ENCODE measurements at places on chromosomes 7 and 10.
A peak's percentile ranks its signal among the peaks of the same experiment; 100 is the strongest.

DNA sequence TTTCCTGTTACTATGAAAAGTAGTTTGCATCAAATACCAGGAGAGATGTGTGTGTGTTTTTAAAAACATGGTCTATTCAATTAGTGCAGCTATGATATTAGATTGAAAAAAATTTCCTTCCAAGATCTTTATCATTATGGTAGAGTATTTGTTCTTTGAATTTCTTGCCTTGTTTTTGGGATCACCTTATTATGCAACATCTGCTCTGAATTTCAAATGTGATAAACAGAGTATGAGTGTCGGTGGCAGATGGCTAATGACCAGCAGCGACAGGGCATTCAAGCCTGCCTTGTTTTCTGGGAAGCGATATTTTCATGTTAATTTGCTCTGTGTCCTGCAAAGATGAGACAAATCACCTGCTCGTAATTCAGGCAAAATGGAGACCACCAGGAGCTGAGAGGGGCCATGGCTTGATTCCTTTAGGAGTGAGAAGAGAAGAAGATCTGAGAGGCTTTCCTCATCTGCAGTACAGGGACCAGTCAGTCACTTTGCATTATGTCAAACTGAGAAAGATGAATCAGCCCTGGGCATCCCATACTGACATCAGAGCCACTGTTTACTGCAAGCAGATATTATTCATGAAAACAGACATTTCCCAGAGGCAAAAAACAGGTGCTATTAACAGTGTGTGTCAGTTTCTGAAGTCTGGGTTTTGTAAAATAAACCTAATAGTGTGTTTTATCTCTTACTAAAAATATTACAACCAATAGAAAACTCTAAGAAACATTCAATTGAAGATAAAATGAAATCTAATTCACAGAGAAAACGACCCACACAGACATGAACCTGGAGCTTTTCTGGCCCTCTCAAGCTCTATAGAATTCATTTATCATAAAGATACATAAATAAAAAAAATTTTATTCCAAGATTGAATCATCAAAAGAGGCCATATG lies 67.6 kb downstream of the CDK6 start:
- DNase-seq, result peak; percentile 76

DNA sequence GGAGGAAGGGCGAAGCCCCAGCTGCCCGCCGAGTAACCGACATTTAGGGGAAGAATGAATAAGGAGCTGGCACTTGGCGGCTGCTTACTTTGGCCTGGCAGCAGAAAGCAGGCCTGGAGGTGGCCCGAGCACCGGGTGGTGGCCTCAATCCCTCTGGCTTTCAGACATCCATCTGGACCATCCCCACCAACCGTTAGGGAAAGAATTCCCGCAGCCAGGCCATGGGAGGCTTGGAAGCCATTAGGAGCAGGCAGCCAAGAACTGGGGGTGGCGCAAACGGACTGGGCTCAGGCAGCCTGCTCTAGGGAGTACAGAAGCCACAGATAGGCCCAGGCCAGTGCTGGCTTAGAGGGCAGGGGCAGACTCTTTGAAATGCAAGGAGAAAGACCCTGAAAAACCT lies 132.7 kb downstream of the NEURL1 start:
- DNase-seq, result no peak

- no peak for DNase-seq
Measured at GRCh38 chr7:24419077-24419476, 135.1 kb downstream of the NPY start.

DNA sequence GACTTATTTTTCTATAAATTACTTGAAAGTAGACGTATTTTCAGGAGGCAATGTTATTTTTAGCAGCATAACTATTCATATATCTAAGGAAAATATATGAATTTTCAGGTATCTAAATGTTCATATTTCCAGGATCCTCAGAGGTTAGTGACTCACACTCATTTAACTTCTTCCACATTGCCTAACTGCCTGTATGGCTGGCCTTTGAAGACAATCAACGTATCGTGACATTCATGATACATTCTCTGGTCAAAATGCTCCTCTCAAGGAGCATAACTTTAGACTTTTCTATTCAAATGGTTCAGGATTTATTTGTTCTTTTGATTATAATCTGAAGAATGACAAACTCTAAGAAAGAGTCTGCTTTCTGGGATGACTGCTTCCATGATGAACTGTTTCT lies 89.3 kb downstream of the SEMA3C start:
- DNase-seq, result no peak

- DNase-seq, result no peak
Measured at GRCh38 chr7:55070271-55070743, 51.5 kb downstream of the EGFR start.

DNA sequence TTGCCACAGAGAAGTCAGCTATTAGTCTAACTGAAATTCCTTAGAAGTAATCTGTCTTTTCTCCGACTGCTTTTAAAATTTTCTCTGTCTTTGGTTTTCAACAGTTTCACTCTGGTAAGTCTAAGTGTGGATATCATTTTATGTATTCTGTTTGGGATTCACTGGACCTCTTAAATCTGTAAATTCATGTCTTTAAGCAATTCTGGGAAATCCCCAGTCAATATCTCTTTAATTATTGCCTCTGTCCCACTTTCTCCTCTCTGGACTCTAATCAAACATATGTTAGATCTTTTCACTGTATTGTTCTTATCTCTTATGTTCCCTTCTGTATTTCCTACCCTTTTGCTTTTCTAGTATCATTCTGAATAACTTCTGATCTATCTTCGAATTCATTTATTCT lies 29.9 kb downstream of the CFAP43 start:
- DNase-seq, result no peak

DNA sequence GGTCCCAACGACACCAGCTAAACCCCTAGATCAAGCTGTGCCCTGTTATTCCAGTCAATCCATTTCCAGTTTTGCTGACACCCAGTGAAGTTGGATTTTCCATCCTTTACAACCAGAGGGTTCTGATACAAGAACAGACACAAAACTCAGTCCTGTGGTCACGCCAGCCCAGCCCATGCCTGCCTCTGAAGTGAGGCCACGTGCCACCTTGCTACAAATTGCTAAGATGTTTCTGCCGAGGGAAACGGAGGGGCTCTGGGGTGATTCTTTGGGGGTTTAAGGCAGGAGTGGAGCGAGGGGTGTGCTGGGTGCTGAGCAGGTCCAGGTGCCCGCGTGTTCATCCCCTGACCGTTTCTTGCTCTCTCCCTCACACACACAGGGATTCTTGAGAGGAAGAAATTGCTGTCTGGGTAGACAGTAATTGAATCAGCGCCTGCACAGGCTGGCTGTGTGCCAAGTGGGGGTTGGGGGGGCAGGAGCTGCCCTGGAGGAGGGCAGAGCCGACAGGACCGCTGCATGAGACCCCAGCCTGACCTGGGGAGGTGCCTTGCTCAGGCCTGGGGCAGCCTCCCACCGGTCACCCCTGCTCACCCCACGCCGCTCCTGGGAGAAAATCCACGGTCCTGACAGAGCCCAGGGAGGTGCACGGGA lies 38.1 kb downstream of the ADAP1 start:
- peak; percentile 52 for DNase-seq

DNA sequence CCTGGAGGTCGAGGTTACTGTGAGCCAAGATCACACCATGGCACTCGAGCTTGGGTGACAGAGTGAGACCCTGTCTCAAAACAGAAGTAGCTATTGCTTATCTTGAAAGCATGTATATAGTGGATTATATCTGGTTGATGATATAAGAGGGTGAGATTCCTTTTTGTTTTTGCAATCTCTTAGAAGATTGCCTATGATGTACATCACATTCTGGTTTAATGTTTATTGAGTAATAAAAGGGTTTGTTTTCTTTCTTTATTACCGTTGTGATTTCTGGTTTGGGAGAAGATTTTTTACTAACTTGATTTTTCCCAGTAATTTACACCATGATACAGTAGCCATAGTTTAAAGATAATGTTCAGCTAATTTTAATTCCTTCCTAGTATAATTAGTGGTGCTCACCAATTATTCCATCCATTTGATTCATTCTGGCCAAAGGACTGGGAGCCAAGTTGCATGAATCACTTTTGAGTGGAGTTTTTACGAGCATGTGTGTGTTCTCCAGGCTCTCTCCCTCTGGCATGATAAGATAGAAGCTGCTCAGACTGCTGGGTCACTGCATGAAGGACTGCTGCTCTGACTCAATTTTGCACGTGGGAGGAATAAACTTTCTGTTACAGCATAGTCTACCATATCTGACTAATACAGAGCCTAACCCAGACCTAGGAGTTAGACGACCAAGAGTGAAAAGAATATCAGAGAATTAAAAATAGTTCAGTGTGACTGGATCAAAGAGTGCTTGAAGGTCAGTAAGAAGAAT lies 13.5 kb upstream of the TSPAN13 start:
- DNase-seq, result no peak

- no peak for DNase-seq
Measured at GRCh38 chr7:16494955-16495719, 29.6 kb upstream of the SOSTDC1 start.

DNA sequence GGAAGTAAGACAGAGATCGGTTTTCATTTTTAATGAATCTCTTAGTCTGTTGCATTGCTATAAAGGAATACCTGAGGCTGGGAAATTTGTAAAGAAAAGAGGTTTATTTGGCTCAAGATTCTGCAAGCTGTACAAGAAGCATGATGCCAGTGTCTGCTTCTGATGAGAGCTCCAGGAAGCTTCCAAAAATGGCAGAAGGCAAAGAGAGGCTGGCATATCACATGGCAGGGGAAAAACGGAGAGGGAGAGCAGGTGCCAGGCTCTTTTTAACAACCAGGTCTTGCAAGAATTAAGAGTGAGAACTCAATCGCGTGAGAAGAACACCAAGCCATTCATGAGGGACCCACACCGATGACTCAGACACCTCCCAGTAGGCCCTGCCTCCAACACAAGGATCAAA lies 125.0 kb upstream of the THSD7A start:
- DNase-seq, result no peak

- DNase-seq, result peak; percentile 91
Measured at GRCh38 chr10:94402204-94402842, at the start of gene TBC1D12. Gene TBC1D12 (plus strand): TSS chr10:94402541. CDS start chr10:94402614, 73 bp downstream.

DNA sequence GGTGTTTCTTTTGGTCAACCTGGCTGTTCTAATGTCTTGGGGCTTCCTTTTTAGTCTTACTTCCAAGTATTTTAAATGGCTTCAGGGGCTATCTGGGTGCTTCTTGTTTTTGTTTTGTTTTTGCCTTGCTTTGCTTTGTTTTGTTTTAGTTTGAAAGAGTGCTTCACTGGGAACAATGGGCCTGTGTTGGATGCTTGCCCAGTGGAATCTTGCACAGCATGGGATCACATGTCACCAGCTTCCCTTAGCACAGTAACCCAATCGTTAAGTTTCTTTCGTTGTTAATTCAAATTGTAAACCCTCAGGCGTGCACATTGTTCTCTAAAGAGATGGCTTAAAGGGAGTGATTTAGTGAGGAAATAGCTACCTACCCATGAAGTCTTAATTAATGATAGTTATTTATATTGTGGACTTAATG lies 8.9 kb downstream of the COL17A1 start:
- DNase-seq, result peak; percentile 58

GRCh38 chr10:49243610-49244283 lies 55.2 kb upstream of the C10orf71 start:
- DNase-seq, result no peak

GRCh38 chr7:157564517-157565177 lies 227.8 kb downstream of the DNAJB6 start:
- no peak for DNase-seq

GRCh38 chr10:22170582-22170981 lies 47.2 kb downstream of the EBLN1 start:
- no peak for DNase-seq

DNA sequence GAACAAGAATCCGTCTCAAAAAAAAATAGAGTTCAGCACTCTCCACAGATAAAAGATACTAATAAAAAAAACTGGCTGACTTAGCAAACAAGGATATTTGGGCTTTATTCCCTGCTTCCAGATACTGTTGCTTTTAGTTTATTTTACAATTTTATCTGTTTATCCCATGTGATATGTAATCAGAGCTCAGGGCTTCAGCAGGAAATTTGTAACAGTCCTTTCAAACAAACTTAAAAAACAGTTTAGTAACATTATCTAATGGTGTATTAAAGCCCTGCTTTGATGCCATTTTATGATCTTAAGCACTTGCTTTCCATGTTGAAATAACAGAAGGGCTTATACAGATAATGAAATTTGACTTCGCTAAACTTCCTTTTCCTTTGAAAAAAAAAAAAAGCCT lies 28.1 kb downstream of the DCLRE1A start:
- DNase-seq, result no peak

- no peak for DNase-seq
Measured at GRCh38 chr7:105017657-105018365, 3.8 kb downstream of the KMT2E start.

GRCh38 chr7:127683776-127684681 lies 32.0 kb downstream of the SND1 start:
- DNase-seq, result no peak

DNA sequence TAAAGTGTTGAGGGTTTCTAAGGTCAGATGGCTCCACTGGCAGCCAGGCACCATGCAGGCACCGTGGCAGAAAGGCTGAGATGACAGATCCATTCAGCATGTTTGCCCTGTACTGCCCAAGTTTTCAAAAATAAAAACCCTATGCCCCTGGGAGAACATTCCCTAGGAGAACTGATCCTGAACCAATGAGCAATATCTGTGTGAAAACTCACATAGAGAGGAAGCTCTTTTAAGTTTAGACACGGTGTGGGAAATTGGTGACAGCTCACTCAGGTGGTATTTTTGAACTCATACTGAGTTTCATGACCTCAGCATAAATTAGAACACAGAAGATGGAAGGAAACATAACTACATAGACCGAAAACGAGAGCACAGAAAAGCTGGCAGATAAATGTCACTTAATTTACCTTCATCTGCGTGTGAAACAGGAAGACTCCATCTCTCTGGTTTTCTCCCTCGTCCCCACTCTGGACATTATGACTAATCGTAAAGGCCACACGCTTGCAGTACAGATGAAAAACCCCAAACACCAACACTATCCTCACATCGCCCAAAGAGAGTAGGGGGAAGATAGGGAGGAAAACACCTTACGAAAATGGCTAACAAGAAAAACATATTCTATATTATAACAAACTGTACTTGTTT lies 127.8 kb downstream of the ICA1 start:
- DNase-seq, result no peak

DNA sequence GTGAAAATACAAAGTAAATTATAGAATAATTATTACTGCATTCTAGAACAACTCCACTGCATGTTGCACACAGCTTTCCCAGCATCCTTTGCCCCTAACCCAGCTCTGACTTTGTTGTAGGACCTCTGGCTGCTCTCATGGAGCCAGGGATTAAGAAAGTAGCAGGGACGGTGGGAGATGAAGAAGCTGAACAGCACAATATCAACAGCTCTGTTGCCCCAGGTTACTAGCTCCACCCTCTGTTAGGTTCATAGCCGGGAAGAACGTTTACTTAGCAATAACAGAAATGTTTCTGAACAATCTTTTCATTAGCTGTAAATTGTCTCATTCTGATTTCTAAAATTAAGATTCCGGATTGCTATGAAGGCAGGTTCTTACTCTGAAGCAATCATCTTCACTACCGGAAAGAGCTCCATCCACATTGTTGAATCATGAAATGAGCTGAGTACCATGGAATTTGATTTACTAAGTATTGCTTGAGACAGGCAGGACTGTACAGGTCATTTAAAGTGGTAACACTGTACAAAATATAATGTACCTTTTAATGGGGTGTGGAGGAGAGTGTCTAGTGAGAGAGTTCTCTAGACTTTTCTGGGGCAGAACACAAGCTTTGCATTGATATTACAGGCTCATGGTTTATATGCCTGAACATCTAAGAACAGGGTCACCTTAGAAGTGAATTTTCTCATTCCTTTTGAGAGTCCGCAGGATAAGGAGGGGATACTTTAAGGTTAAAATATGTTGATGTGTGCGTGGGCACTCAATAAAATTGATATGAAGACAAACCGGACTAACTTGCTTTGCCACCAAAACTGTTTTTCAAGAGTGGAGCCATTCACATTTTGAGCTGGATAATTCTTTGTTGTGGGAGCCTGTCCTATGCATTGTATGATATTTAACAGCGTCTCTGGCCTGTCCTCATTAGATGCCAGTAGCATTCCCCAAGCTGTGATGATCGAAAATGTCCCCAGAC lies 20.8 kb upstream of the RAB18 start:
- DNase-seq, result no peak
